Hair follicular keratinocyte (primary cell): ENCODE measurements at places on chromosomes 3 and 15. TPM values are rescaled to one million over a fixed set of nuclear protein-coding genes. Genes with fewer than 3 reads are reported as not detected.

Gene NDUFB5
- 114 and 119 TPM in 2 replicates for total RNA-seq

Gene CFAP100
- total RNA-seq: not detected in 2 replicates

Gene SNTN
- not detected in 2 replicates for total RNA-seq

Gene LINGO1
- total RNA-seq: not detected in 2 replicates

Gene ANP32A
- 36.7 and 80.2 TPM in 2 replicates for total RNA-seq

Gene FAM3D
- not detected in 2 replicates for total RNA-seq
